ENCODE measurements at places on chromosomes 12 and 14. TPM values are rescaled to one million over a fixed set of nuclear protein-coding genes. Genes with fewer than 3 reads are reported as not detected.

The ABCB9 gene
- total RNA-seq = 4.3 TPM

GRCh38 chr14:58784931-58785330, 147.2 kb downstream of the DACT1 start:
- no peak overlapping the region for H3K27ac ChIP-seq
- no peak for DNase-seq
- no peaks in the 10 kb centered on the region for H3K4me1 ChIP-seq
- H3K4me3 ChIP-seq = no peak overlapping the region
- peaks cover 4% of the 10 kb centered on the region for H3K27me3 ChIP-seq

GRCh38 chr12:96371790-96372699, 28.2 kb downstream of the CDK17 start:
- peak overlapping the region; percentile 78 for H3K27ac ChIP-seq
- no peaks in the 10 kb centered on the region for H3K27me3 ChIP-seq
- DNase-seq = no peak
- peaks cover 9% of the 10 kb centered on the region for H3K36me3 ChIP-seq

DNA sequence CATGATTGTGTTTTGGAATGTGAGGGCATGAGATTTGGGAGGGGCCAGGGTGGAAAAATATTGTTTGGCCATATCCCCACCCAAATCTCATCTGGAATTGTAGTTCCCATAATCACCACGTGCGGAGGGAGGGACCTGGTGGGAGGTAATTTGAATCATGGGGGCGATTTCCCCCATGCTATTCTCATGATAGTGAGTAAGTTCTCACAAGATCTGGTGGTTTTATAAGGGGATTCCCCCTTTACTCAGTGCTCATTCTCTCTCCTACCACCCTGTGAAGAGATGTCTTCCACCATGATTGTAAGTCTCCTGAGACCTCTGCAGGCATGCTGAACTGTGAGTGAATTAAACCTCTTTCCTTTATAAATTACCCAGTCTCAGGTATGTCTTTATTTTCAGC, 15.7 kb downstream of the OR10P1 start:
- peaks cover 1% of the 10 kb centered on the region for H3K27me3 ChIP-seq
- H3K36me3 ChIP-seq = peaks cover 8% of the 10 kb centered on the region
- H3K4me3 ChIP-seq = no peak overlapping the region
- DNase-seq = peak; percentile 46
- H3K4me1 ChIP-seq = peaks cover 20% of the 10 kb centered on the region

- H3K27me3 ChIP-seq = peaks cover 4% of the 10 kb centered on the region
- no peak overlapping the region for H3K27ac ChIP-seq
- no peaks in the 10 kb centered on the region for H3K4me1 ChIP-seq
- no peaks in the 10 kb centered on the region for H3K36me3 ChIP-seq
- no peak overlapping the region for H3K4me3 ChIP-seq
- DNase-seq = no peak
These were observed 17.6 kb downstream of the NID2 start for GRCh38 chr14:52051251-52051650.

GRCh38 chr12:76069339-76069738, 15.1 kb downstream of the NAP1L1 start:
- DNase-seq = no peak
- peaks cover 68% of the 10 kb centered on the region for H3K4me1 ChIP-seq
- peaks cover 86% of the 10 kb centered on the region for H3K36me3 ChIP-seq

DNA sequence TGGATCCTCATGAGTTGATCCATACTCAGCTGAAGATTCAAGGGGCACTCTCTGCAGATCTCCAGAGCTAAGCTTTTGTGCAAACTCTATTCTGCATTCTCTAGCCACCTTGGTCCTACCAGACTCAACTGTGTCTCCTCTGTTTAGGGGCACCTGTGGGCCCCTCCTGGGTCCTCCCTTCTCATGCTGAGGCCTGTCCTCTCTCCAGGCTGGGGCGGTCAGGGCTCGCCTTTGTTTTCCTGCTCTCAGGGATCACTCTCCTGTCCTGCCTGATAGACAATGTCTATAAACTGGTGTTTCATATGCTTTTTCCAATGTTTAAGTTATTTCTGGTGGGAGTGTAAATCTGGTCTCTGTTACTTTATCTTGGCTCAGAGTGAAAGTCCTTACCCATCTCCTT, 11.6 kb upstream of the KIF26A start:
- H3K27me3 ChIP-seq = peaks cover 26% of the 10 kb centered on the region
- no peak overlapping the region for H3K27ac ChIP-seq
- DNase-seq = no peak
- peaks cover 4% of the 10 kb centered on the region for H3K36me3 ChIP-seq
- no peak overlapping the region for H3K4me3 ChIP-seq

GRCh38 chr12:57142121-57142520, 5.3 kb downstream of the LRP1-AS start:
- H3K4me1 ChIP-seq = peaks cover 7% of the 10 kb centered on the region
- no peak overlapping the region for H3K4me3 ChIP-seq
- H3K36me3 ChIP-seq = no peaks in the 10 kb centered on the region
- no peaks in the 10 kb centered on the region for H3K27me3 ChIP-seq
- DNase-seq = no peak

- no peak overlapping the region for H3K4me3 ChIP-seq
- H3K4me1 ChIP-seq = no peaks in the 10 kb centered on the region
- DNase-seq = no peak
These were observed 89.8 kb downstream of the RERG start for GRCh38 chr12:15131431-15131830.

The PLEKHG3 gene
- total RNA-seq = 2.7 TPM

DNA sequence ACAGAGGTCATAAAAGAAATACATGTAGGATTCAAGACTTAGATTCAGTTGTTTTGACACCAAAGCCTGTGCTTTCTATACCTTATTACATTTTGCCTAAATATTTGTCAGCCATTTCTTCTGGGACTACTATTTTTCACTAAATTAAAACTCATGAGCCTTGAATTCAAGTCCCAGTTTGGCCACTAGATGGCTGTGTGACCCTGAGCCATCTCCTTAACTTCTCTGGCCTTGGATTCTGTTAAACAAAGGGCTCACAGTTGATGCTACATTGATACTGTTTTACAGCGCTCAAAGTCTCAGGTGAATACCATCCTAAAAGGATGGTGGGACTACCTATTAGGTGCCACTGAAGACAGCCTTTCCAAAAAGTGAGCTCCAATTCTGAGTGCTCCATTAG, 39.6 kb upstream of the CCDC198 start:
- H3K4me3 ChIP-seq = no peak overlapping the region
- DNase-seq = peak; percentile 47
- peaks cover 5% of the 10 kb centered on the region for H3K27me3 ChIP-seq
- no peak overlapping the region for H3K27ac ChIP-seq
- no peaks in the 10 kb centered on the region for H3K4me1 ChIP-seq
- H3K36me3 ChIP-seq = no peaks in the 10 kb centered on the region

The HPD gene
- total RNA-seq = not detected

DNA sequence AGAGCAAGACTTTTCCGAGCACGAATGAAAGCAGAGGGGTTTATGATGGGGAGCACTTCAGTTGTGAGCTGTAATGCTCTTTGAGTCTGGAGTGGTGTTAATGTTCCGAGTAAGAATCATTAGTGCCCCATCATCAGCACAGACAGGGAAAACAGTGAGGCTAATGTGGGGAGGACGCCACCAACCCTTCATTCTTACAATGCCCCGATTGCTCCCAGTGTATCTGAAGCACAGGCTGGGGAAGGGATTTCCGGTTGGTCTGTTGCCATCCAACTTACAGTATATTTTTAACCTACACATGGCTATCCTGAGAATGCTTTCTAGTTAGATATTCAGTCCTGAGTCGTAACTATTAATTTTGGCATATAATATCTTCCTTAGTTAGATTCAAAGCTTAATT, 141.6 kb downstream of the APAF1 start:
- H3K4me1 ChIP-seq = no peaks in the 10 kb centered on the region
- H3K27me3 ChIP-seq = peaks cover 6% of the 10 kb centered on the region
- DNase-seq = no peak
- no peak overlapping the region for H3K4me3 ChIP-seq
- no peaks in the 10 kb centered on the region for H3K36me3 ChIP-seq

DNA sequence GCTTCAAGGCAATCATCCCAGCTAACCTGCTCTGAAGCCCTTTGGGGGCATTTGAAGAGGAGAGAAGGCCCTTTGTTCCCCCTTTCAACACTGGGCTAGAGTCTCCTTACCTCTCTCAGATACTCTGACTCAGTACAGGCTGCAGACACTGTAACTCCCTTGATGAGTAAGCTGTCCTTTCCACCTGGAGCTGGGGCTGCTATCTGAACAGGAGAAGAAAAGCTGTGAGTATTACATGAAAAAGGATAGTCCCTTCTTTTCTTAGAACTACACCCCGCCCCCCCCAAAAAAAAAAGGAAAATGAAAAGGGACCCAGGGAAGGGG, 186.6 kb upstream of the PLEKHG7 start:
- H3K27me3 ChIP-seq = no peaks in the 10 kb centered on the region
- peaks cover 32% of the 10 kb centered on the region for H3K4me1 ChIP-seq
- no peak overlapping the region for H3K4me3 ChIP-seq
- H3K27ac ChIP-seq = peak overlapping the region; percentile 78
- peak; percentile 46 for DNase-seq

The INSM2 gene
- not detected for total RNA-seq

- H3K36me3 ChIP-seq = no peaks in the 10 kb centered on the region
- H3K4me3 ChIP-seq = no peak overlapping the region
- H3K27me3 ChIP-seq = peaks cover 20% of the 10 kb centered on the region
- H3K27ac ChIP-seq = no peak overlapping the region
These were observed 99.0 kb downstream of the SETD3 start for GRCh38 chr14:99381688-99382060.

The BMP4 gene
- total RNA-seq = not detected

The EML1 gene
- total RNA-seq = 0.70 TPM

DNA sequence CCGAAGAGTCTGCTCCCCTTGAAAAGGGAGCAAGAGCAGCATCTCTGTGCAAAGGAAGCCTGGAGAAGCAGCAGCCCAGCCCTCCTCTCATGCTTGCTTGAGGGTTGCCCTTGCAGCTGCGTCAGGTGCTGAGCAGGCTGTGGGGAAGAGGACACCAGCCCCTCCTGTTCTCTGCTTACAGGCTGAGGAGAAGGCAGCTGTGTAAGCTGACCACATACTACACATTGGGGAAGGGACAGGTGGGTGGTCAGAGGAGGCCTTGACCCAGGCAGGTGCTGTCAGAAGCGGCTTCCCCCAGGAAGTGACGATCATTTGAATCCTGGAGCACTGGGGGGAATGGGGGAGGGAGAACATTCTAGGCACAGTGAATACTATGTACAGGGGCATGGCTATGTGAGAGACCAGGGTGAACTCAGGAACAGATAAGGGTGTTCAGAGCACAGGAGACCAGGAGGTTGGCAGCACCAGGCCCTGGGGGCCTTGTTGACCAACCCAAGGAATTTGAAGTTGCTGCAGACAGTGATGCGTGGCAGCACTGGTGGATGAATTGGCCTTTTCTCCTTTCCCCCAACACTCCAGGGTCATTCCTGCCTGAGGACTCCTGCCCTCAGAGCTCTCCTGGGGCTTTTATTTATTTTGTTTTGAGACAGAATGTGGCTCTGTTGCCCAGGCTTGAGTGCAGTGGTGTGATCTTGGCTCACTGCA, 2.7 kb upstream of the KLC1 start:
- H3K4me1 ChIP-seq = peaks cover 21% of the 10 kb centered on the region
- H3K36me3 ChIP-seq = peaks cover 3% of the 10 kb centered on the region
- no peak overlapping the region for H3K4me3 ChIP-seq
- no peak overlapping the region for H3K27ac ChIP-seq

The SRGAP1 gene
- total RNA-seq = 0.07 TPM

The TUNAR gene
- total RNA-seq = not detected
